Stimulated activated CD8-positive, alpha-beta memory T cell treated with anti-CD3 and anti-CD28 coated beads, Interleukin-4, amount 100 ng/mL, for 24 hours (primary cell): ENCODE measurements at places on chromosomes 1 and 21.

GRCh38 chr1:1538989-1539309 lies 1.5 kb downstream of the TMEM240 start:
- no peak for DNase-seq

DNA sequence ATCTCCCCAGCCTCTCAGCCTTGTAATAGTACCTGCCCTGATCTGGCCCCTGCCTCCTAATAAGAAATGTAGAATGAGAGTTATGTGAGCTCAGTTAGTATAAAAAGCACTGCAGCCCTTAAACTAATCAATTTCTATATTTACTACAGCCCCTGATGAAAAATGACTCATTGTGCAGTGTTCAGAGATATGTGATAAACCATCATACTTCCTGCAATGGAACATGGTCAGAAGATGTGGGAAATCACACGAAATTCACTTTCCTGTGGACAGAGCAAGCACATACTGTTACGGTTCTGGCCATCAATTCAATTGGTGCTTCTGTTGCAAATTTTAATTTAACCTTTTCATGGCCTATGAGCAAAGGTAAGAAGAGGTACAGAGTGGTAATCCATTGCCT lies 176.8 kb upstream of the PDE4B start:
- DNase-seq = no peak

- no peak for DNase-seq
Observed at GRCh38 chr1:72006092-72006491, 276.2 kb downstream of the NEGR1 start.

GRCh38 chr1:11417162-11417561 lies 61.8 kb upstream of the DISP3 start:
- no peak for DNase-seq

DNA sequence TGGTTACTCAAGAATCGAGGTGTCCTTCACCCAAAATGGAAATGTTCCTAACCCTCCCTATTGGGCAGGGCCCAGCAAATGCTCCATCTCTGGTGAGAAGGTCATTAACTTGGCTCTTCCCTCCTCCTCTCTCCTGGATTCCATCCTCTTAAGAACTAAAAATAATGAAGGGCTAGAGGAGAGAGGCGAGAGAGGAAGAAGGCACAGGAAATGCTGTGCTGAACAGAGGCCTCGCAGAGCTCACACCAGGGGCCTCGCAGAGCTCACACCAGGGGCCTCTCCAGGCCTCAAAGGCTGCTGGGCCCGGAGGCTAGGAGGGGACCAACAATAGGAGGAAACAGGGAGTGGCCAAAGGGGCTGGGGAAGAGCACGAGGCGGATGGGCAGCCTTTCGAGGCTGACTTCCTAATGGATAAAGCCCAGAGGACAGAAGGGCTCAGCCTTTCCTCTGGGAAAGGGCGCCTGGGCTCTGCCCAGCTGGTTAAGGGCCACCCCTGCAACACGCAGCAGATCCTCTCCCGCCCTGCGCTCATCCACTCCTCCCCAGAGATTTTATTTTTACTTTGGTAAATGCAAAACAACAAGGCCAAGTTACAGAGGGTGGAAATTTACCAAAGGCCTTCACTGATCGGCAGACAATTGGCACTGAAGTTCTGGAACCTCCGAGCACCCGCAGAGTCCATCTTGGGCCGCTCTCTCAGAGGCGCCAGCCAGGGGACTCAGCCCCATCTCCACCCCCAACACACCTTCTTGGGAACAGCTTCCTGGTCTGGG lies 78.5 kb downstream of the ITPKB start:
- no peak for DNase-seq

DNA sequence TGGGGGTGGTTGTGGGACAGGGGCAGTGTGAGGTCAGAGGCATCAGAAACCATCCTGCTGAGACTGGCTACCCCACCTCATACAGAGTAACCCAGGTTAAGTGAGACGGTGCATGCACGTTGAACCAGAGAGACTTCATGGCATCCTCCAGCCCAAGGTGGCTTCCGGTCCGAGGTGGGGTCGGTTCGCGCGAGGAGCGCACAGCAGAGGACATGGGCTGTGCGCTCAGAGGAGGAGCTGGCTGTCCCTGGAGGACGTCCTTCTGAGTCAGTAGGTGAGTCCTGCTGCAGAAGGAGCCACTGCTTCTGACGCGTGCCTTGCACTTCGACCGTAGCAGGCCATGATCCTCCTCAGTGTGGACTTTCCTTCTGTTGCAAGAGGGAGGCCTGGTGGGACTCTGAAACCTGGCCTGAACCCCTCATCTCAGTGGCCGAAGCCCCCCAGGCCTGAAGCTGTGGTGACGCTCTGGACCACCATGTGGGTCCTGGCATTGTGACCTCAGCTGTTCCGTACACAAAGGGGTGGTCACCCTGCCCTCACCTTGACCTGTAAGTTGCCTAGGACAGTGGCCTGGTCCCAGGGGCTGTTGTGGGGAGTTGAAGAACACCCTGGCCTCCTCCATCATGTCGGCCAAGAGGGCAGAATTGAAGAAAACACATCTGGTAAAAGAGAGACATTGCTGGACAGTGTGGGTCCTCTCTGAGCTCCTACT lies at the start of gene TEX35:
Gene TEX35, plus strand, starts transcription at position 544 of the 712 bp plus-strand sequence. Its CDS starts 80 bp downstream, at position 624.
- no peak for DNase-seq

- no peak for DNase-seq
Observed at GRCh38 chr1:165328136-165328535, 28.4 kb downstream of the LMX1A start.

- DNase-seq = no peak
Observed at GRCh38 chr1:217004776-217005436, 281.7 kb upstream of the ESRRG start.

DNA sequence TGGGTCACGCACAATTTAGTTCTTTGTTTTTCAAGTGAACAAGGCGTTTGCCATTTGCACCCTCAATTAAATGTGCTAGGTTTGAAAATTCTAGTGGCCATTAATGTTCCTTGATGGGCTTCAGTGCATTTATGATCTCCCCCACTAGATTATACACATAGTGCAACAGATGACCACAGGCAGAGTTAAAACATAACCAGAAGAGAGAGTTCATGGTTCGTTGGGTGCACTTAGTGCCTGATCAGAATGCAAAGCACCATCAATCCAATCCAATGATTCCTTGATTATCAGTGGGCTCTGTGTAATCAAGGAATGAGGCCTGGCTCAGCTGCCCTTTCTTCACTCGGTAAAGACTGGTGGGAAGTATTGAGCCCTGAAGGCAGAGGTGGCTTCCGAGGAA lies 334.5 kb downstream of the PRDM2 start:
- DNase-seq = no peak

- DNase-seq = no peak
Observed at GRCh38 chr1:226845624-226846023, 24.8 kb upstream of the PSEN2 start.

GRCh38 chr1:234608025-234608910 lies 1.7 kb downstream of the IRF2BP2 start:
- peak; percentile 51 for DNase-seq

DNA sequence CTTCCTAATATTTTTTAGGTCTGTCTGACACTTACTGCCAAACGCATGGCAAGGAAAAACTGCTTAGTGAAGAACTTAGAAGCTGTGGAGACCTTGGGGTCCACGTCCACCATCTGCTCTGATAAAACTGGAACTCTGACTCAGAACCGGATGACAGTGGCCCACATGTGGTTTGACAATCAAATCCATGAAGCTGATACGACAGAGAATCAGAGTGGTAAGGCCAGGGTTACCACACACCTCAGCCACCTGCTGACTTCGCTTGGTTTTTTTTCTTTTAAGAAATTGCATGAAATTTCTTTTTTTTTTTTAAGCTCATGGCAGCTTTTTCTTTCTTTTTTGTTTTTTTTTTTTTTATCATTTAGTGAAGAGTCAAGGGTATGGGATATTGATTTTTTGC lies 17.2 kb downstream of the ATP1A1 start:
- peak; percentile 16 for DNase-seq

DNA sequence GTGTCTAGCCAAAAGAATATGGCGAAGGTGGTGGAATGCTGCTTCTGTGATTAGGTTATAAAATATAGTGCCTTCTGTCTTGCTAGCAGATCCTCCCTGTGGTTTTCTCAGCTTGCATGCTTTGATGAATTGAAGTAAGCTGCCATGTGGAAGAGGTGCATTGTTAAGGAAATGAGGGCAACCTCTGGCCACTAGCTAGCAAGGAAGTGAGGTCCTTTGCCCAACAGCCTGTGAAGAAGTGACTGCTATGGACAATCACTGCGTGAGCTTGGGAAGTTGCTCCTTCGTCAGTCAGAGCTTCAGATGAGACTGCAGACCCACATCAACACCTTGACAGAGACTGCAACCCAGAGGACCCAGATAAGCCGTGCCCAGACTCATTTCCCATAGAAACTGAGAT lies 109.4 kb downstream of the GIPC2 start:
- DNase-seq = no peak

GRCh38 chr1:64539289-64539688 lies 69.4 kb downstream of the CACHD1 start:
- no peak for DNase-seq

- no peak for DNase-seq
Observed at GRCh38 chr1:183048087-183049085, 25.2 kb downstream of the LAMC1 start.

DNA sequence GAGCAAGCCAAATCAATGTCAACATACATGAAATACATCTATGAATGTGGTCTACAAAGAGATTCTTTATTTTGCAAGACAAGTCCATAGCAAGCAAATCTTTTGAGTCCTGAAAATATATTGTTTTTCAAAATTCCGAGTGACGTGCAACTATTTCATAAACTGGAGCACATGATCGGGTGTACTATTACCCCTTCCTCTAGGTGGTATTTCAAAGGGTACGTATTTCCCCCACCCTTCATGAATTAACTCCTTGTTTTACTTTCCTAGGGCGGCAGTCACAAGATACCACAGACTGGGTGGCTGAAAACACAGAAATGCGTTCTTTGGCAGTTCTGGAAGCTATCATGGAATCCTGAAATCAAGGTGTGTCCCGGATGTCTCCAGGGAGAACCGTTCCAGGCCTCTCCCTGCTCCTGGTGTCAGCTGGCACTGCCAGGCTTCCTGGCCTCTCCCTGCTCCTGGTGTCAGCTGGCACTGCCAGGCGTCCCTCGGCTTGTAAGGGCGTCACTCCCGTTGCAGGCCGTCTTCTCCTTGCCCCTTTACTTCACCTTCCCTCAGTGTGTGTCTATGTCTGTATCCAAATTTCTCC lies 55.3 kb downstream of the RIPK4 start:
- DNase-seq = no peak

GRCh38 chr1:183689762-183690204 lies 36.7 kb upstream of the APOBEC4 start:
- no peak for DNase-seq

GRCh38 chr1:214271174-214271858 lies 9.6 kb upstream of the SMYD2 start:
- DNase-seq = no peak

GRCh38 chr1:63714482-63714760 lies 59.4 kb upstream of the ROR1 start:
- no peak for DNase-seq

GRCh38 chr1:219906924-219907771 lies 21.2 kb downstream of the SLC30A10 start:
- DNase-seq = no peak

GRCh38 chr1:5312293-5312674 lies 657.9 kb downstream of the AJAP1 start:
- no peak for DNase-seq

DNA sequence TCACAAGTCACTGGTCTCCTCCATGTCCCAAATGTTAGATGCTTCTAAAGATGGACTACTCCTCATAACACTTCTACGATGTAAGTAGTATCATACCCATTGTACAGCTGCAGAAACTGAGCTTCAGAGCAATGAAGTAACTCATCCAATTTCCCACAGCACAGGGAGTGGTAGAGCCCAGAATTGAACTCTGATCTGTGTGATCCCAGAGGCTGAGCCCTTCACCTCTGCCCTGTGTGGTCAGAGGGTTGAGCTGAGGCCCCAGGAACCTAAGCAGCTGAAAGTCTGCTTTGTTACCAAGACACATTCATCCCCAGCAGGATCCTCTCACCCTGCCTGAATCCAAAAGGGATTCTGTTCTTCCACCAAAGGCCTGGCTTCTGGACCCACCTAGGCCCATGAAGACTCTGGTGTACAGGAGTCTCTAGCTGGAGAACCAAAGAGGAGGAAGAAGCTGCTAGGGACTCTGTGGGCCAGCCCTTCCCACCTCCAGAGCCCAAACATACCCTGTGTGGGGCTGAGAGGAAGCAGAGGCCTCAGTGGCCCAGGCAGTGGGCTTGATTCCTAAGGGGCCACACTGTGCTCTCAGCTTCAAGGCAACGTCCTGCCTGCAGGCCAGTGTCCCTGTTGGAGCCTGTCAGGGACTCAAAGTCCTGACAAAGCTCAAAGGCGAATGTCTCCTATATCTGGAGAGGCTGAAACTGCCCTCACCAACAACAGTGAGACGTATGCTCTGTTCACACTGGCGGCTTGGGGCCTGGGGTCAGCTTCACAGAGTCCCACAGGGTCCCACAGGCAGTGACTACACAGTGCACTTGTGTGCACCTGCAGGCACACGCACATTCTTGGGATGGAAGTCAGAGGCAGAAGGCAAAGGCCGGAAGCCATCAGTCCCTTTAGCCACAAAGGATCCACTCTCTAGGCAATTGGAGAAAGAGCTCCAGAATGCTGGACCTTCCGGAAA lies 40.4 kb upstream of the SLC30A1 start:
- DNase-seq = no peak

DNA sequence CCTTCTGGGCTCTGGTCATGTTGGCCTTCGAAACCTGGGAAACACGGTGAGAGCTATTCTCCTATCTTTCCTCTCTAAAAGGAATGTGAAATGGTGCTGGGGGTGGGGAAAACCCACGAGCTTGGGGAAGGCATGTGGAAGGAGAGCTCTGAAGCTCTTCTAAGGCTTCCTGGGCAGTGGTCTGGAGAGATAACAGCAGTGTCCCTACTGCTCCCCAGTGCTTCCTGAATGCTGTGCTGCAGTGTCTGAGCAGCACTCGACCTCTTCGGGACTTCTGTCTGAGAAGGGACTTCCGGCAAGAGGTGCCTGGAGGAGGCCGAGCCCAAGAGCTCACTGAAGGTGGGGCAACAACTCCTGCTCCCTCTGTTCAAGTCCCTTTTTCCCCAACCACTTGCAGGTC lies 2.8 kb downstream of the USP21 start:
- no peak for DNase-seq

GRCh38 chr1:153659656-153660055 lies 1.2 kb downstream of the SNAPIN start:
- no peak for DNase-seq
